ENCODE measurements at places on chromosomes 12 and 14.

DNA sequence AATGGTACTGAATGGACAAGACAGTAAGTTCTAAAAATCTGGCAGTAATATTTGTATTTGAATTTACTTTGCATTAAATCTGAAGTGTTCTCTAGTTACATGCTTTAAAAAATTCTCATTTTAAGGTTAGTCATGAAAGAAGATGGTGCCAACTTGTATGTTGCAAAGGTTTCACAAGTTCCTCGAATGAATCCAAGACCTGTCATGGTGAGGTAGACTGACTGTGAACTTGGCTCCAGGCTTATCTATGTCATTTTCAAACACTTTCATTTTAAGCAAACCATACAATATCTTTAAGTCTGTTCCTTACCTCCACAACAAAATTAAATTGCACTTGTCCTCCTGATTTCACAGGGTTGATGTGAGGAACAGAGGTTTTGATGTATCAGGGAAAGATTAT, 23.4 kb downstream of the CLEC2D start:
- no peak for DNase-seq

DNA sequence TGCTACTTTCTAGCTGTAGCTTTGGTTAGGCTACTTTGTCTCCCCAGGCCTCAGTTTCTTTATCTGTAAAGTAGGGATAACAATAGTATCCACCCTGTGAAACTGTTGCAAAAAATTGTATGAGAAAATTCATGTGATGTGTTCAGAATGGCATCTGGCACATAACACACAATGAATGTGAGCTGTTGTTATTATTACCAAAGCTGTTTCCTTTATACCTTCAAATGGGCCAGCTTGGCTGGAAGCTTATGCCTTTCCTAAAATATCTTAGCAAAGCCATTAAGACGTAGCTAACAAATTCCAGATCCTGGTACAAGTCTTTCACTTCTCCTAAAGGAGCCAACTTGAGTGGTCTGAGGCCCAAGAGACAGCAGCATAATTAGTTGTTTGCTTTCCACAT, 25.2 kb upstream of the MANSC4 start:
- DNase-seq = no peak

GRCh38 chr14:61494018-61494417, 172.6 kb downstream of the PRKCH start:
- DNase-seq = no peak

- no peak for DNase-seq
Observed at GRCh38 chr14:66918527-66918926, 270.7 kb upstream of the GARIN2 start.

GRCh38 chr14:21822109-21822508, 148.5 kb upstream of the OR4E1 start:
- DNase-seq = no peak

DNA sequence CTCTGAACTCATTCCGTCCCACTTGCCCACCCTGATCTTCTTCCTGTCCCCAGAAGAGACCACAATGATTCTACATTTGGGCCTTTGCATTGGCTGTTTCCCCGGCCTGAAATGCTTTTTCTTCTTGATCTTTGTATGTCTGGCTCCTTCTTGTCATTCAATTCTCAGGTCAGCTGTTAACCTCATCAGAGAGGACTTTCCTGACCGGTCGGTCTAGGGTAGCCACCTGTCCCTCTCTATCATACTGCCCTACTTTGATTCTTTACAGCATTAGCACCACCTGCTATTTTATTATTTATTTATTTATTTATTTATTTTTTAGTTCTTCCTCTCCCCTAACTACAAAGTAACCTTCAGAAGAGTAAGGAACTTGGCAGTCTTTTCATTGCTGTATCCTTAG, 84.3 kb downstream of the DYRK2 start:
- DNase-seq = no peak

DNA sequence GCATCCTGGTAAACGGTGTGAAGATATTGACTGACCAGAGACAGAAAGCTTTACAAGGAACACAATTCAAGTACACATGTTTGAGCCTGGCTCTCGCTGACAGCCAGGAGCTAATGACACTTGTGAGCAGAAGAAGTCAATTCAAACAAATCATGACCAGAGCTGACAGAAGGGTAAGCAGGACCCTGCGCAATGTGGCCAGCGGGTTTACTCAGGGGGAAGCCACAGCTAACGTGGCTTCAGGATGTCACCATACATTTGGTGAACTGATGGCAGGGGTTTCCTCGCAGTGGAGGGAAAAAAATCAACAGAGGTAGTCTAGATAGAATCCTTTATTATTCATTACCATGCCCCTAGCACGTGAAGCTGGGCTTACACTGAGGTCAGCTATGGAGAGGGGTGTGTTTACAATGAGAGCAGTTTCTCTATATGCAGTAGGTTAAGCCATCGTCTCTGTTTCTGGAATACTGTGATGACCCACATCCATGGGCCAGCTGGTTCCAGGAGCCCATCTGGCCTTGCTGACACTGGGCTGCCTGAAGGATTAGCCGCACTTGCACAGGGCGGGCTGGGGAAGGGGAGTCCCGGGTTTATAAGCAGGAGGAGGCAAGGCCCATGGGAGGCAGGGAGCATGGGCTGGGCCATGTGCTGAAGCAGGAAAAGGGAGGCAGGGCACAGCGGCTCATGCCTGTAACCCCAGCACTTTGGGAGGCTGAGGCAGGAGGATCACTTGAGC, 198.2 kb upstream of the PRMT8 start:
- DNase-seq = no peak

DNA sequence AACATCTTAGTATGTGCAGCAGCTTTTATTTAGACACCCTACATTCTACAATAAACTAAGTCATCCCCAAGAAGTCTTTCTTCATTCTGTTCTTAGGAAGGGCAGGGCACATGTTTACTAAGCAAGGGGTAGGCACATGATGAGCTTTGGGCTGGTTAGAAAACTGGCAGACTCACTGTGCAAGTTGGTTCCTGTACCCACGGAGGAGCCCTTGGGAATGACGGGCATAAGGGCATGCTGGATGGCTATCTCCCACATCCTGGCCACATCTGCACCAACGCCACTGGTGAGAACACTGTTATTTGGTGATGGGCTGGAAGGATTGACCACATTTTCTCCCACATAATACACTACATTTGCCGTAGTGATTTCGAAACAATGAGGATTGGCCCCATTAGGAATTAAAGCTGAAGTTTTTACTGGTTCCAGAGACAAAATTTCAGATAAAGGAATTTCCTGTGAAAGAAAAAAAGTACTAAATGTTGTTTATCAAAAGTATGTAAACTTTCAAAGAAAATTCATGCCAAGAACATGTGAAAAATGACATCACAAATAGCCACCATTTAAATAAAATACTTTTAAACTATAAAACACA, 297.0 kb downstream of the PRKD1 start:
- no peak for DNase-seq

DNA sequence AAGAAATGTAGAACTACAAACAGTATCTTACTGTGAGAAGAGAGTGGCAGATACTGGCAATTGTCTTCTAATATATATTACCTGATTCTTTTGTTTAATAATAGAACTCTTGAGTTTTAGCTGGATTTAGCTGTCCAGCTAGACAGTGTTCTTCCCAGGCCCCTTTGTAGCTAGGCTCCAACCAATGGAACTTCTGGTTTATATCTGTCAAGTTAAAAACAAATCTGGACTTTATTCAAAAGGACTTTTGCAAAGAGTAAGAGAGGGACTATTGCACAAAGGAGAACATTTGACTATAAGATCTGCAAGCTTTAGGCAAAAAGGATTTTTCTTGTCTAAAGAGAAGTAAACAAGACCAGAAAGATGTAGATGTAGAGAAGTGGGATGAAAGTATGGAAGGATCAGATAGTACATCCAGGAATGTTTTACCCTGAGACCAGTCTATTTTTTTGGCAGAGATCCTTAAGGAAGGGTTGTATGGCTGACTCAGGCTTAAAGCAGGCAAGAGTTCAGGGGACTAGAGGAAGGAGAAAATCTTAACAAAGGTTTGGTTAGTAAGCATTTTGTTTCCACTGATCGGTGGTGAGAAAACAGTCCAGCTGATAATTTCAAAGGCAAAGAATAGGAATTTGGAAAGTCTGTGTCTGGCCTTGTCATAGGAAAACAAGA, 111.1 kb upstream of the PLEKHA5 start:
- DNase-seq = no peak

GRCh38 chr12:26150736-26151450, 26.1 kb upstream of the BHLHE41 start:
- no peak for DNase-seq

DNA sequence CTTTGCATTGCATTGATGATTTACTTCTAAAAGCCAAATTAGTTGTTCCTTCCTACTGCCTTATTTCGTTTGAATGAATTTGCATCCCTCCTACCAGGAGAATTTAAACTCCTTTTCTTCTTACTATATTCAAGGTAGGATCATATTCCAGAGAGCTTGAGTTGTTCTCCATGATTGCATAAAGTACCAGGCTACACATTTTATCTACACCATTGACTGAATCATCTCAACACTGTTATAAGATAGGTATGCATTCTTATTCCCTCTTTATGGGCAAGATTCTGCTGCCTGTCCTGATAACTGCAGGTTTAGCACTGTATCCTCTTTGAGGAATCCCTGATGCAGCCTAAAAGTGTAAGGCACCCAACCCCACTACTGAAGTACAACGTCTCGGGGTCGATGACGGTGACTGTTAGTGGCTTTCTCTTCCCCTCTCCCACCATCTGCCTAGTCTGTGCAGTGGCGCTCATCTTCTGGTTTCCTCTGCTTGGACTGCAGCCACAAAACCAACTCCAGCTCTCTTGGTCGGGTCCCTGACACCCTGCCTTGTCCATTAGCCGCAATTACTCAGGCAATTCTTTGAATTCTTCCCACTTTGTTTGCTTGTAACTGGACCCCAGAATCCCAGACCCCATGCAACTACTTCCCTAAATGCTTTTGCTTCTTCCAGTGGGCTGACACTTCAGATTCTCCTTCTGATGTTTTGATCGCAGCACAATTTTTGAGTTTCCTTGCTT, 44.4 kb upstream of the STXBP6 start:
- no peak for DNase-seq

All from stimulated activated CD4-positive, alpha-beta T cell treated with anti-CD3 and anti-CD28 coated beads, Interleukin-12 subunit alpha, Interleukin-12 subunit beta, amount 100 ng/mL, for 4 hours (primary cell).